ENCODE measurements at places on chromosomes 7 and 10. TPM values are rescaled to one million over a fixed set of nuclear protein-coding genes. Genes with fewer than 3 reads are reported as not detected.

Gene ZP3
- total RNA-seq = 7.0 TPM

Gene AQP1
- 0.22 TPM for total RNA-seq

Gene ABCB4
- not detected for total RNA-seq

Gene PROSER2
- total RNA-seq = 1.1 TPM

Gene SPDYE16
- total RNA-seq = 0.53 TPM

Gene LRGUK
- 0.20 TPM for total RNA-seq

Gene EPO
- not detected for total RNA-seq

Gene GAD2
- total RNA-seq = not detected

Gene RNF32
- 0.99 TPM for total RNA-seq

DNA sequence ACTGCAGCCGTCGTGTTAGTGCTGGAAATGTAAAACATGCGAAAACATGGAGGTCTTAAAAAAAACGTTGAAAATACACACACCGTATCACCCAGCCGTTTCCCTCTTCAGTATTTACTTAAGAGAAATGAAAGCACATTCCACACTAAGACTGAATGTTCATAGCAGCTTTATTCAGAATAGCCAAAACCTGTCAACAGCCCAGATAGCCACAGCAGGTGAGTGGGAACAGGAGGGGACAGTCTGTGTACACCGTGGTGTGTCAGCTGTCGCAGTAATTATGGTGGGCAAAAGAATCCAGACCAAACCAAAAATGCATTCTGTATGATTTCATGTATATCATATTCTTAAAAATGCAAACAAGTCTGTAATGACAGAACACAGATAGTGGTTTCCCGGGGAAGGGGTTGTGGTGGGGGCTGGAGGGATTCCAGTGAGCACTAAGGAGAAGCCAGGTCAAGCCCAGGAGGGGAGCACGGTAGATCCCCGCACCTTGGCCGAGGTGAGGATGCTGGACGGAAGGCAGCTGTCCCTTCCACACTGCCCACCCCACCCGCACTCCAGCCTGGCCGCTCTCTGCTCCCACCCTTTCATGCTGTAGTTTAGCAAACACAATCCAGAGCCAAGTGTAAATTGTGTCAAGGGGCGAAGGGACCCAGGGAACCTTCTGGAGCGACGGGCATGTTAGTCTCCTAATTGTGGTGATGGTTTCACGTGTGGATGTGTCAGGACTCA, 123.6 kb downstream of the NKX6-2 start:
- DNase-seq = no peak
- no peaks in the 10 kb centered on the region for H3K4me1 ChIP-seq
- no peak overlapping the region for H3K27ac ChIP-seq
- H3K36me3 ChIP-seq = peaks cover 14% of the 10 kb centered on the region
- no peaks in the 10 kb centered on the region for H3K27me3 ChIP-seq
- H3K4me3 ChIP-seq = no peak overlapping the region

DNA sequence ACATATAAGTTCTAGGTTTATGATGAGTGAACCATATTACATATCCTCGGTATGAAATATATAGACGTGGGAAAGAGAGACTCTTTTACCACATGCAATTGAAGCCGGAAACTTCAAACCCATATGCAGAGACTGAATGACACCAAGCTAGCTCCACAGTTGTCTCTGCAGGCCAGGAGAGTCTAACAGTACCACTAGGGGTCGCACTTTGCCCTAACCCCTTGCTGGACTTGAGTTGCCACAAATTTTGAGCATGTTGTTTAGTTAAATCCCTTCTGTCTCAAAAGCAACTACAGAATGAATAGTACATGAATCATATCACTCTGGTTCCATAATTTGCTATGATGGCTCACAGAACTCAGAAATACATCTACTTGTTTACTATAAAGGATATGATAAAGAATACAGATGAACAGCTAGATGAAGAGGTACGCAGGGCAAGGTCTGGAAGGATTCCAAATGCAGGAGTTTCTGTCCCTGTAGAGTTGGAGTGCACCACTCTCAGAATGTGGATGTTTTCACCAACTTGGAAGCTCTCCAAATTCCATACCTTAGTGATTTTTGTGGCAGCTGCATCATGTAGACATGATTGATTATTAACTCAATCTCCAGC, 112.4 kb upstream of the YAE1 start:
- no peak overlapping the region for H3K27ac ChIP-seq
- DNase-seq = peak; percentile 10
- H3K4me1 ChIP-seq = no peaks in the 10 kb centered on the region

GRCh38 chr7:29019896-29020295, 61.8 kb upstream of the TRIL start:
- H3K27me3 ChIP-seq = no peaks in the 10 kb centered on the region
- no peaks in the 10 kb centered on the region for H3K4me1 ChIP-seq
- H3K36me3 ChIP-seq = no peaks in the 10 kb centered on the region
- H3K4me3 ChIP-seq = no peak overlapping the region

DNA sequence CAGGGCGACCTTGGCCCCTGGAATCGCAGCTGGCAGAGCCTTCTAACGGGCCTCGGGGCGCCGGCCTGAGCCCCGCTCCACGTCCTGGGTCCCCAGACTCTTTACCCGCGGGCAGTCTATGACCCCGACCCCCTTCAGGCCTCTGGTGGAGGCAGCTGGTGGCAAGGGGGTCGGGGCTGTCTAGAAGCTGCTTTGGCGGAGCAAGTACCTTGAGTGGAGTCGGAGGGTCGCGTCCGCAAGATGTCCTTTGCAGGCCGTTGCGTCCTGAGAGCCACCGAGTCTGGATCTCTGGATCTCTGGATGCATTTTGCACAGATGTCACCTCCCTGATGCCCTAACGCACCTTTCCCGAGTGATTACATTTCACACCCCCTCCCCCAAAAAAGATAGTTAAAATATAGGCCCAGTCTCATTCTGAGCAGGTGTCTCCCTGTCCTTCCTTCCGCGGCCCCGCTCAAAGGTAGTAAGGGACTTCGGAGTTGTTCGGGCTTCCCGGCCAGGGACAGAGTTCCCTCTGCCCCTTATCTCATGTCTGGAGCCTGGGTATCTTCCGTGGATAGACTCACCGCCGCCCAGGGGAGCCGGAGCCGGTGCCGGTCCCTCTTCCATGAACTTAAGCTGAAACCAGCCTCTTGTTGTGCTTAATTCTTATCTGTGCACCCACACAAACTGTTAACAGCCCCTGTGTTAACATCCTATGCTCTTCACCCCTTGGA, 457 bp downstream of the ACADSB start:
- no peaks in the 10 kb centered on the region for H3K27me3 ChIP-seq
- H3K36me3 ChIP-seq = peaks cover 14% of the 10 kb centered on the region

DNA sequence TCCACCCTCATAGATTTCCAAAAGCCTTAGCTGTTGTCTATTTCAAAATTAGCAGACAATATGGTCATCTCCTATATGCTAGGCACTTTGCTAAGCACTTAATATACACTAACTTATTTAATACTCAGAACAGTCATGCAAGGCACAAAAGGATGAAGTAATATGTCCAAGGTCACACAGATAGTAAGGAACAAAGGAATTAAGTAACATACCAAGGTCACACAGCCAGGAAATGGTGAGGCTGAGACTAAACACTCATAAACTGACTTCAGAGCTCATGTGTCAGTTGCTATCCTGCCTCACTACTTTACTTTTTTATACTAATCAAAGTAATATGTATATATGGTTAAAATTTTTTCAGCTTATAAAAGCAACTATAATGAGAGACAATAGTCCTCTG, 23.6 kb upstream of the HIBADH start:
- no peak overlapping the region for H3K4me3 ChIP-seq

- no peak for DNase-seq
- no peak overlapping the region for H3K27ac ChIP-seq
- no peaks in the 10 kb centered on the region for H3K36me3 ChIP-seq
- peaks cover 32% of the 10 kb centered on the region for H3K27me3 ChIP-seq
- H3K4me3 ChIP-seq = no peak overlapping the region
- peaks cover 4% of the 10 kb centered on the region for H3K4me1 ChIP-seq
Measured at GRCh38 chr10:70284542-70285475, 1.0 kb upstream of the NPFFR1 start.

GRCh38 chr7:92002720-92003119, 62.1 kb downstream of the AKAP9 start:
- H3K4me1 ChIP-seq = no peaks in the 10 kb centered on the region
- DNase-seq = no peak

DNA sequence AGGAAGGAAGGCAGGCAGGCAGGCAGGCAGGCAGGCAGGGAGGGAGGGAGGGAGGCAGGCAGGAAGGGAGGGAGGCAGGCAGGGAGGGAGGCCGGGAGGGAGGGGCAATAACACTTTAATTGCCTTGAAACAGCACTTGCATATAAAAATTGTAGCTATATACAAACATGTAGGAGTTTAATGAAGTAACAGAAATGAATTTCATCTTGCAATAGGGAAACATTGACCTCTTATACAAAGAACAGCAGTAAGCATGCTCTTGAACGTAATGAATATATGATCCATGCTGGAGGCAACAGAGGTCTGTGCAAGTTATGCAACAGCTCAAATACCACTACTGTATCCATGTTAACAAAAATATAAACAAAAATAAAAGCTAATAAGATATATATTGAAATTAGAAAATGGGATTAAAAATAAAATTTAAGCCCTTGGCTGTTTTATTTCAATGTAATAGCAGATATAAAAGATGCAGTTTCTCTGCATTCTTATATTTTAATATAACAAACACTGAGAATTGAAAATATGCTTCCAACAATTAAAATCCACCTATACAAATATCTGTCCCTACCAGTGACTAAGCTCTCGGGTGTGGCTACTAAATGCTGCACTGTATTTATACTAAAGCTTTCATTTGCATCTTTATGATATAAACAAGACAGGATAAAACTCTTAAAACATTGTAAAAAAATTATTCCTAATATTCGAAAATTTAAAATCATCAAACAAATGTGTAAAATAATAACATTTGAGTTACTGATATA, 50.3 kb downstream of the CACNA2D1 start:
- H3K4me1 ChIP-seq = no peaks in the 10 kb centered on the region
- H3K4me3 ChIP-seq = no peak overlapping the region
- no peaks in the 10 kb centered on the region for H3K36me3 ChIP-seq

- no peak overlapping the region for H3K27ac ChIP-seq
- no peaks in the 10 kb centered on the region for H3K4me1 ChIP-seq
- no peaks in the 10 kb centered on the region for H3K36me3 ChIP-seq
- no peak overlapping the region for H3K4me3 ChIP-seq
- no peak for DNase-seq
- no peaks in the 10 kb centered on the region for H3K27me3 ChIP-seq
Measured at GRCh38 chr7:108467391-108467790, 11.2 kb upstream of the NRCAM start.

- no peak for DNase-seq
- no peaks in the 10 kb centered on the region for H3K27me3 ChIP-seq
- H3K36me3 ChIP-seq = peaks cover 32% of the 10 kb centered on the region
- peaks cover 13% of the 10 kb centered on the region for H3K4me1 ChIP-seq
Measured at GRCh38 chr10:15140698-15141097, 27.8 kb downstream of the NMT2 start.

DNA sequence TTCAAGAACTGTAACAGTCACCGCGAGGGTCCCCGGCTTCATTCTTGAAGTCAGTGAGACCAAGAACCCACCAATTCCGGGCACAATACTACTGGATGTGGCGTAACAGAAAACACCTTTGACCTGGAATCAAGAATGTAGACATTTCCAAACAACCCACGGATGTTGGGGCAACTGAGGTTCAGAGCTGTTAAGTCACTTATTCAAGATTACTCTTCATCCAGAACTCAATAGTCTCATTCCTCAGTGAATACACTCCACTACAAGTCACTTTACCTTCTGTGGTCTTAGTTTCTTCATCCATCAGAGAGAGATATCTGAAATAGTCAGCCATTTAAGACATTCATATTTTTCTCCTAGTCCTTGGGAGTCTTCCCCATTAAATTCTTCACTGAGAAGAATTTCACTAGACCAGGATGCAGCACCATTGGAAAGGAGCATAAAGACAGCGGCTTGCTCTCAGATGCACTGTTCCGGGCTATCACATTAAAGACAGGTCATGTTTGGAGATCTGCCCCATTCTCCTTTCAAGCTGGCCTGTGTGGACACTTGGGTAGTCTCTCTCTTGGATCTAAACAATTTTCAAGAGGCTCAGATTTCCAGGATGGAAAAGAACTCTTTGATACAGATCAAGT, 32.3 kb upstream of the ARID5B start:
- H3K36me3 ChIP-seq = no peaks in the 10 kb centered on the region
- no peak overlapping the region for H3K4me3 ChIP-seq
- peaks cover 5% of the 10 kb centered on the region for H3K4me1 ChIP-seq
- no peak overlapping the region for H3K27ac ChIP-seq
- no peaks in the 10 kb centered on the region for H3K27me3 ChIP-seq

DNA sequence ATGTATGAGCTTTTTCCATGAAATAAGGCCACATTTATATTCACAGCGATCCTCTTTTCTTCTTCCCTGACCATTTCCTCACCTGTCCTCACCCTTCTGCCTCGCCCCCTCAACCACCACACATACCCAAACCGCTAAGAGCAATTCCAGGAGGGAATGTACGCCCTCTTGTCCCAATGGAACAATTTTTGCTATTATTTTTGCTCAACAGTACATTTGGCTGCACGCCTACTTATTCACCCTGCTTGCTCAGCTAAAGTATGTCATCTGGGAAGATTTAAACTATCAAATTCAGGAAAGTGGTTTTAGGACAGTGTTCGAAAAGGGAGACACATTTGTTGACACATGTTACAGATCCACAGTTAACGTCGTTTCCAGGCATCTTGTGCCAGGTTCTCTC, 252.7 kb downstream of the NEBL start:
- no peaks in the 10 kb centered on the region for H3K27me3 ChIP-seq
- H3K4me1 ChIP-seq = no peaks in the 10 kb centered on the region
- no peak overlapping the region for H3K27ac ChIP-seq
- H3K4me3 ChIP-seq = no peak overlapping the region

- peaks cover 3% of the 10 kb centered on the region for H3K27me3 ChIP-seq
- no peak overlapping the region for H3K27ac ChIP-seq
- H3K4me3 ChIP-seq = no peak overlapping the region
- H3K4me1 ChIP-seq = no peaks in the 10 kb centered on the region
- no peaks in the 10 kb centered on the region for H3K36me3 ChIP-seq
- no peak for DNase-seq
Measured at GRCh38 chr7:24372961-24373955, 89.3 kb downstream of the NPY start.

DNA sequence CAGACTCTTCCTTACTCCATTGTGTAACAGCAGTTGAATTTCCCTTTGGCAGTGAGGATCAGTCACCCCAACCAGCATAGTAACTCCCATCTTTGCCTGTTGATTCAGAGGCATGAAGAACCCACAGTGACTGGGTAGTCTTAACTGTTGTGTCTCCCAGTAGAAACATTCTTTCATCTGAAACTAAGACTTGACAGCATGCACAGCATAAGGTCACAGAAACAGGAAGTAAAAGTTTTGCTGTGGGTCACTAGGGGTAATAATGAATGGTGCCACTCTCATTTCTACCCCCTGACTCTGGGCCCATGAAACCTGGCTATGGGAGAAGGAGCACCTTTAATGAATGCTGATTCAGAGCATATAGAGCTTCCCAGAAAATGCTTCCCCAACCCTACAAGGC, 8.3 kb upstream of the FRMPD2 start:
- DNase-seq = no peak
- no peaks in the 10 kb centered on the region for H3K36me3 ChIP-seq
- no peaks in the 10 kb centered on the region for H3K27me3 ChIP-seq
- H3K27ac ChIP-seq = no peak overlapping the region

DNA sequence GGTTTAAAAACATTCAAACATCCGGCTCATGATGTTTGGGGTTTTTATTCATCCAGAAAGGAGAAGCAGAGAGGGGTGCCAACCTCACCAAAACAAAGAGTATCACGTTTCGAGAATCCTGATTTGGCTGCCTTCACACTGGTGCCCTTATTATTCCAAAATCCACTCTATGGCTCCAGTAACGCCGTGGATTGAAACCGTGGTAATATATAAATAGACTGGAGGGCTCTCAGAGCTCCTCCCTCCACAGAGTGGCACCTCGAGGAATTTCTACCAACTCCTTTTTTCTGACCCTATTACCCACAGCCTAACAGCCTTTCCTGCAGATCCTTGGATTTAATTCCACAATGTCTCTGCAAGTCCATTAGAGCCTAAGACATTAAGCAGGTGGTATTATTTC, 353.6 kb downstream of the CRPPA start:
- no peaks in the 10 kb centered on the region for H3K4me1 ChIP-seq
- H3K27me3 ChIP-seq = no peaks in the 10 kb centered on the region
- H3K4me3 ChIP-seq = no peak overlapping the region
- no peaks in the 10 kb centered on the region for H3K36me3 ChIP-seq
